ENCODE measurements at places on chromosomes 6 and 20.

DNA sequence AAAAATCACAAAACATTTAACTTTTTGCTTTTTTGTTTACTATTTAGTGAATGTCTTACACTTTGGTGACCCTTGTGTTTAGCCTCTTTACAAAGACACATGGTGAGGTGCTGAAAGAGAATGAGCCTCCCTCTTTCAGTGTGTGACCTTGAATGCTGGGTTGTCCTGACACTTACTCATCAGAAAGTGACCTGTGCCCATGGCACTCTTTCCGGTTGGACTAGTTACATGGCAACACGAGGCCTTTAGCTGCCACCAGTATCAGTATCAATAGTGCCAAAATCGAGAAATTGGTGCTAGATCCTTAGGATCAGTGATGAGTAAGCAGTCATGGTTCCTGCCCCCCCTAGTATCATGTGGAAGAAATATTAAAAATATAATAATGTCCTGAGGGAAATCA lies 1.7 kb upstream of the RPL7L1 start:
- no peak for DNase-seq

- peak; percentile 74 for DNase-seq
These were observed 92.0 kb downstream of the ATXN1 start for GRCh38 chr6:16669227-16669626.

DNA sequence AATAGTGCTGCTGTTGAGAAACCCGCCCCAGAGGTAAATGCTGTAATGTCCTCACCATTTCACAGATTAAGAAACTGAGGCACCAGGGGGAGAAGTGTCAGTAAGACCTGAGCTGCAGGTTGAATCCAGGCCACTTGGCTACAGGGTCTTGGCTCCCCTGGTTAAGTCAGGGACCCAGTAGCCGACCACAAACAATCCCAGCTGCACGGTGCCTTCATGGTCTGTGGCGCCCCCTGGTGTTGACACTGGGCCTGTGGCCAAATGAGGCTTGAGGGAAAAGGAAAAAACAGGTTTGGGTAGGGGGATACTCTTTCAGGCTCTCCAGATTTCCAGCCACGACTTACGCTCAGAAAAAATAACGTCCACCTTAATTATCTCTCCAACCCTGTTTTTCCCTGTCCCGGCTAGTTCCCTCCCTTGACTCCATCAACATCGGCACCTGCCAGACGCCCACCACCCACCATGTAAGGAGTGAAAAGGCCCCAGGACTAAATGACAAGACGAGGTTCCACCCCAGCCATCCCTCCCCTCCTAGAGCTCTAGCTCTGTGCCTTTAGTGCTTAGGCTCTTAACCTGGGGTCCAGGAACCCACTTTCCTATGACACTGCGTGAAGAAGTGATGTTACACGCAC lies 47.7 kb upstream of the POLR1H start:
- DNase-seq, result peak; percentile 51

- DNase-seq, result no peak
These were observed 305.4 kb downstream of the KHDRBS2 start for GRCh38 chr6:61980622-61981021.

- DNase-seq, result peak; percentile 19
These were observed 57.4 kb upstream of the DDR1 start for GRCh38 chr6:30826961-30827342.

DNA sequence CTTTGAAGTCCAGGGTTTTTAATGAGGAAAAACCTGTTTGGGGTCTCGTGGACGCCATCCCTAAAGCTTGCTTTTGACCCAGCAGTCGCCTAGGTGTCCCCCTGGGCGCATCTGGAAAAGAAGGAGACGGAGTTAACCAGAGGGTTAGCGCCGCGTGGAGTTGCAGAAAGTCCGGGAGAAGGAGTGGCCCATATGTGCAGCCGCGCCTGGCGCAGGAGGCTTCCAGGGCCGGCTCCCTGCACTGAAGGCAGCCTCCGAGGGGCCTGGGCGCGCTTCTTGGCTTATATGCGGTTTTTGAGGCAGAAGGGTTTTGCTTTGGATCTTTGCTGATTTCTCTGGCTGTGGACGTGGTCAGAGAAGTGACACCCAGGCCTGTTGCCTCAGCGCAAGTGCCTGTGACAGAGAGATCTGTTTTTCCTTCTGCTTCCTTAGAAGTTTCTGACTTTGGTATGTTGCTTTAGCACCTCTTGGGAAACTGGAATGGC lies 987 bp downstream of the TMEM181 start:
- peak; percentile 23 for DNase-seq

Data from CD4-positive, alpha-beta T cell treated with Interleukin-17A for 4 hours (primary cell).